ENCODE measurements at places on chromosomes 11 and 22. TPM values are rescaled to one million over a fixed set of nuclear protein-coding genes. Genes with fewer than 3 reads are reported as not detected.
A peak's percentile ranks its signal among the peaks of the same experiment; 100 is the strongest.

- DNase-seq = no peak
These were observed 133.1 kb upstream of the TBCEL start for GRCh38 chr11:120890609-120891320.

DNA sequence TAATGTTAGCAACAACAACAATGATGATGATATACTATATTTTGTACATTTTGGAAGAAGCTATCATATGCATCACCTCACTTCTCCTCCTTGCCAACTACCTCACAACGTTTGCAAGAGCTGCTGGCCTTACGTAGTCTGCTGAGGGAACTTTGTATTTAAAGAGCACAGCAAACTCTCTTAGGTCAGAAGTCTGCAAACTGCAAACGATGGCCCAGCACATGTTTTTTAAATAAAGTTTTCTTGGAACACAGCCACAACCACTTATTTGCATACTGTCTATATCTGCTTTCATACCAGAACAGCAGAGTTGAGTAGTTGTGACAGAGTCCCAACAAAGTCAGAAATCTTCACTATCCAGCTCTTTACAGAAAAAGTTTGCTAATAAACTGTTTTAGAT, 261.7 kb downstream of the TENM4 start:
- no peak for DNase-seq

GRCh38 chr22:34414467-34415440, 494.5 kb upstream of the LARGE1 start:
- DNase-seq = peak; percentile 74

GRCh38 chr22:20422271-20423007, 15.2 kb downstream of the SCARF2 start:
- no peak for DNase-seq

- DNase-seq = no peak
These were observed 30.0 kb upstream of the PTPRJ start for GRCh38 chr11:47950396-47950795.

DNA sequence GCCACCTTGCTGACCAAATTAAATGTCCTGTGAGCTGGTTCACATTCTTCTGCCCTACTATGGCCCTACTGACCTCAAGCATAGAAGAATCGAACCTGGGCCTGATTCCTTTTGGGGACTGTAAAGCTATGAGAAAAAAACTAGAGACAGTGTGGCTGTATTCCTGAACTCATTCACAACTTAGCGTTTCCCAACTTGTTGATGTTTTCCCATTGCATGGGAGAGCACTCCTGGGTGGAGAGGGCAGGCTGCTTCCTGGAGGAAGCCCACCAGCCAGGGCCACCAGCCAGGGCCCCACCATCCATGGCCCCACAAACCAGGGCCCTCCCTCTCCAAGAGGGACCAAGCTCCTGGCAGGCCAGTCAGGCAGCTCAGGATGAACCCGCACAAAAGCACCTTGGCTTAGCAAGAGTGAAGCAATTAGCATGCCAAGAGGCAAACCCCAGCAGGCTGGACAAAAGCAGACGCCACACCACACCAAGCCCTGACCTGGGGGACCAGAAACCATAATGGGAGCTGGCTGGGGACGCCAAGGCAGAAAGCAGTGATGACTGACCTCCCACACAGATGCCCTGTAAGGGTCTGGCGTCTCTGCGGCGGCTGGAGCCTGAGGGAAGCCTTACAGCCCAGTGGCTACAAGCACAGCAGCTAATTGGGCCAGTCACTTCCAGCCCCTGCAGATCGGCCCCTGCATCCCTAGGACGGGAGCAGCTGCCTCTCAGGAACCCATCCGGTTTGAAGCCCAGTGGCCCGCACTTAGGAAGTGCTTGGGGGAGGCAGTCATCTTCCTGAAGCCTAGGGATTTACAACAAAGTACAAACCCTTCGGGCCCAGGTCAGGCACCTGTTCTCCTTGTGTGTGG, 2.1 kb downstream of the CERK start:
- DNase-seq = no peak

DNA sequence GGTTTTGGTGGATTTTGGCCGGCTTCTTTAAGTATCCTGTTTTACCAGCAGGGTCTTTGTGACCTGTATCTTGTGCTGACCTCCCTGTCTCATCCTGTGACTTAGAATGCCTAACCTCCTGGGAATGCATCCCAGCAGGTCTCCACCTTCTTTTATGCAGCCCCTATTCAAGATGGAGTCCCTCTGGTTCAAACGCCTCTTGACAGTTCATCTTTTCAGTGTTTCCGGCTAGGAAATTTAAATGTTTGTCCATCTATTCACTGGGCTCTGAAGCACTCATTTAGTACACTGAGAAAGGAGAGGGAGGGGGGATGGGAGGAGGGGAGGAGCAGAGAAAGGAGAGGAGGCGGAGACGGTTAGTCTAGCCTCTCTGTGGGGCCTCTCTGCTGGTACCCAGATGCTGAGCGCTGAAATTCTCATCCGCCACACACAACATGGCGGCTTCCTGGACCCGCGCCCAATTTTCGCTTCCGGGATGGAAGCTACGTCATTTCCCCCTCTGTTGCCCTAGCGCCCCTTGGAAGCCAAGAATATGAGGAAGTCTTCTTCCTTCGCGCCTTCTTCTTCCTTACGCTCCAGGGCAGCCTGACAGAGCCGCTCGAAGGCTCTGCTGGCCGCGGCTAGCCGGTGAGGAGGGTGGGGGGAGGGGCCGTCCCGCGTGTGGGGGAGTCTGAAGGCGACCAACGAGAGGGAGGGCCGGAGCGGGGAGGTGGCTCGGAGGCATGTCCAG, 69.0 kb upstream of the SYT13 start:
- peak; percentile 88 for DNase-seq

DNA sequence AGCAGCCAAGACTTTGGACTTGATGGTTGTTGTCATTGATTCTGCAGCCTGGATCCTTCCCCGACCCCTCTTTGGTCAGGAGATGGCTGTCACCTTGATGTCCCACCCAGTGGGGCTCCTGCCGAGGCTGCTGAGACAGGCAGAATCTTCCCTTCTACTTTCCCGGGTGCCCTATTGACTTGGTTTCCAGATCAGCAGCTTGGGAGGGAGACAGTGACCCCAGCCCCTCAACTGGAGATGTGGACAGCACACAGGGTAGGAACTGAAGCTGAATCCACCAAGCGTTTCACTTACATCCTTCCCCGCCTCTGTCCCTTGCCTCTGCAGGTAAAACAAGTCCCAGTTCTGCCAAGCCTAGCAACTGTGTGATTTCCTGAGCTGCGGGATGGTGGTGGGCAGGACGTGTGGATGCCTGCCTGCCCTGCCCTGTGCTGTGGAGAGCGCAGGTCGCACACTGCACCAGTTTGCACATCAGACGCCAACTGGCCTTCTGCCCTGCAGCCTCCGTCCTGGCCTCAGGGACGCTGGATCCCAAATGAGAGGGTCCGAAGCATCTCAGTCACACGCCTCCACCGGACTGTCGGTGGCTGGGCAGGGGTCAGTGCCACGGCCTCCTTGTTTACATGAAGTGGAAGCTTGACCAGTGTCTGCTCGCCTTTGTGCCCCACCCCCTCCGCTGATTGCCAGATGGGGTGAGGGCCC, 34.6 kb downstream of the FAM83F start:
- DNase-seq = no peak

DNA sequence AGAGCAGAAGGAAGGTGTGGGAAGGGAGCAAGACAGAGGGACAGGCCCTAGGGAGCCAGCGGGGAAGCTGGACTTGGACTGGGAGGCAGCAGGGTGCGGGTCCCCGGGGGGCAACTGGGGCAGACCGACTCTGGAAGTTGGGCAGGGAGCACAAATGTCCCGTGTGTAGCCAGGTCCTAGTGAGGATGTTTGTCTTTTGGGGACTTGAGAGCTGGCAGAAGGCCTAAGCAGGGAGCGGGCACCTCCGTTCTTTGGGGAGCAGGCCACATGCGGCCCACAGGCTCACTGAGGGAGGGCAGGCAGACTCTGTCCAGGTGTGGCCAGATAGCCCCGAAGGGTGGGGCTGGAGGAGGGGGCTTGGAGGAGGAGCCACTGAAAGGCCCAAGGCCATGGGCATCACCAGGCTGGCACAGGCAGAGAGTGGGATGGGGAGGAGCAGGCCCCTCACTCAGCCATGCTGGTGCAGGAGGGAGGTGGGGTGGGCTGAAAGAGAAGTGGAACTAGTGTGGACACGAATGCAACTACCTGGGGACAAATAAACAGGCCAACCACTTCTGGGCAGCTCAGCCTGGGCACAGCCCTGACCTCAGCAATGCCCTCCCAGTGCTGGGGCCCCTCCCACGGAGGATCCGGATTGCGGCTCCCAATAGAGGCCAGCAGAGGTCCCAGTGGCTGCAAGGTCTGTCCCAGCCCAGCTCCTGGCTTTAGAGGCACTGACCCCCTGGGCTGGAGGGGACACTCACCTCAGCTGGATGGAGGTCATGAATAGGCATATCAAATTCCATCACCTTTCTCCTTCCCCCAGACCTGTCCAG, 1.3 kb upstream of the SCARF2 start:
- no peak for DNase-seq

DNA sequence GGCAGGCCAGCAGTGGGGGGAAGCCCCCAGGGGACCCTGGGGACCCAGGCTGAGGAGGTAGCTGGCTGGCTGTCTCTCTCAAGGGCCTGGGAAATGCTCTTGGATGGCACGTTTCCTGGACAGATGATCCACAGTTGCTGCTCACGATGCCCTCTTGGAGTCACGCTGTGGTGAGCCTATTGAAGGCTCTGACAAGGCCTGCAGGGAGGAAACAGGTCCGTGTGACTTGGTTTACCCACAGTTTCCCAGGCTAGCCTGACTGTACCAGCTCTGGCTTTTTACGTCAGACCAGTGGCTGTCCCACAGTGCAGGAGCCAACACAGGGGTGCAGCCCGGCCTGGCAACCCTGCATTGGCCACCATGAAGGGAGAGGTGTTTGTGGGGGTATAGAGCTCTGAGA, 29.2 kb upstream of the PPARA start:
- no peak for DNase-seq

- no peak for DNase-seq
These were observed 121.6 kb downstream of the KCNQ1 start for GRCh38 chr11:2566223-2567025.

DNA sequence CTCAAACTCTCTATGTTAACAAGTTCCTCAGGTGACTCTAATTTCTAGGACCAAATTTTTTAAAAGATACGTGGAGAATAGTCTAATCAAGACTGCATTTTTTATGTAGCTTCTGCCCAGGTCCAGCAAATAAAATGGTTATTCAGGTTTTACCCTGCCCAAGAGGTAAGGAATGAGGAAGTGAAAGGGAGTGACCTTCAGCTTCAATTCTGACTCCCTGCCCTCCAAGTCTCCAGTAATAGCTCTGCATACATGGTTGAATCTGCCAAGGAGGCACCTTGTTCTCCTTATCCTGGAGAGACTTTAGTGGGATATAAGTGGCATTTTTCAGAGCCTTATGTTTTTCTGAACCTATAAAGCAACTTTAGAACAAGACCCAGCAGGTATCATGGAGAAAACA, 15.5 kb downstream of the MUC15 start:
- no peak for DNase-seq

TMPRSS4 gene
- total RNA-seq = 169 TPM

OOSP2 gene
- total RNA-seq = not detected

DGAT2 gene
- total RNA-seq = 5.9 TPM

KRTAP5-2 gene
- total RNA-seq = not detected

SMC1B gene
- total RNA-seq = not detected

All from type B pancreatic cell (in vitro differentiated cells).